ENCODE measurements at places on chromosomes 1 and 21. TPM values are rescaled to one million over a fixed set of nuclear protein-coding genes. Genes with fewer than 3 reads are reported as not detected.

GRCh38 chr1:109808703-109809102, 45.0 kb upstream of the EPS8L3 start:
- DNase-seq: no peak

- no peak for DNase-seq
Observed at GRCh38 chr21:36059823-36060158, 535 bp downstream of the SETD4 start.

GRCh38 chr1:239802275-239802674, 289.4 kb upstream of the FMN2 start:
- no peak for DNase-seq

DNA sequence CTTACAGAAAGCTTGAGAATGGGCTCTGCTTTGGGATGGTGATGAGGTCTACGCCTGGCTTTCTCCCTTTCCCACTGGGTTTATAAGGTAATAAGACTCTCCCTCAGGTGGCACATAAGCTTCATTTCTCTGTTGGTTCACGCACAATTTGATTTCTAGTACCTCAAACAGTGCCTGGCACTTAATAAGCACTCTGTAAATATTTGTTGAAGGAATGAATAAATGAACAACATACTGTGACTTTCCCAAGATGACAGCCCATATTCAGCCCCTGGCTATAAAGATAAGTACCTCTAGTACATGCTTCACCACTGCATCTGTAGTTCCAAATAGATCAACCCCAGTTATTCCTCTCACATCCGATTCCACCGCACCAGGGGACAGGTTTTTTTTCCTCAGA, 17.8 kb downstream of the COPA start:
- DNase-seq: no peak

DNA sequence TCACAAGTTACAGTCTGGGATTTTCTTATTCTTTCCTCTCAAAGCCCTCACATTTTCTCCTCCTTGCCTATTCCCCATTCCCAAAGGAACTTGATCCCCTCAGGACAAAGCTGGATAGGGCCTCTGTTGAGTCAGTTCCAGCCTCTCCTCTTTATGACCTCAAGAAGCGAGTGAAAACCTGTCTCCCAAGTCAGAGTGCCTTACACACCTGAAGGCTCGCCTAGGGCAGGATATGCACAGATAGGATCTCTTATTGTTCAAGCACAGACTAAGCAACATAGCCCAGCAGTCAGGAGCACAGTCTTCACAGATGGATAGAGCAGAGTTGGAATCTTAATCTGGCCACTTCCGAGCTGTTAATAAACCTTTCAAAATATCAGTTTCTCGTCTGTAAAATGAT, 60.8 kb upstream of the PRRC2C start:
- DNase-seq: peak; percentile 8

- DNase-seq: peak; percentile 78
Observed at GRCh38 chr1:5410652-5411051, 581.6 kb downstream of the NPHP4 start.

DNA sequence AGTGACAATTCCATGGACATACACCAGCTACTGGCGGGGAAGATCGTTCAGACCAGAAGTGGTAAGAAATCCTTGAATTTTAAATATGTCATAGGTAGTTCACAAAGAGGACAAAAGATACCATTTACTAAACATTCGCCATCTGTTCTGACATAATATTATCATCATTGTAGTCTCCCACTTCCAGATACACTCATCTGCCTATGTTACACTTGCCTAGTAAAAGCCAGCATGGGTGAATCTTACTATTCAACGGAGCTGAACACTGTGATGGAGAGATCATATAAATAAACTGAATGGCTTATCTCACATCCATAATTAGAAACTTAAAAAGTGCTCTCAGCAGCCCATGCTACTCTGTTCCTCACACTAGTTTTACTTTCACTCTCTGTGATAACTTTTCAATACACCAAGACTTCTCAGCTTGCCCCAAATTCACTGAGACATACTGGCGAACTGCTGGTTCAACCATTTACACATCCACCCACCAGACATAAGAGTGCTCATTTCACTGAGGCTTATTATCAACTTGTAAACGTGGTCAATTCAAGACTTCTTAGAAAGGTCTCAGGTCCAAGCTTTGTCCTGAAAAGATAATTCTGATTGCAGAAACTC, 463 bp upstream of the PRRC2C start:
- no peak for DNase-seq

- DNase-seq: no peak
Observed at GRCh38 chr1:145845144-145845513, 301 bp upstream of the NUDT17 start.

GRCh38 chr1:41574842-41575241, 90.4 kb upstream of the EDN2 start:
- DNase-seq: no peak

GRCh38 chr1:244918421-244919319, 54.3 kb upstream of the HNRNPU start:
- no peak for DNase-seq

DNA sequence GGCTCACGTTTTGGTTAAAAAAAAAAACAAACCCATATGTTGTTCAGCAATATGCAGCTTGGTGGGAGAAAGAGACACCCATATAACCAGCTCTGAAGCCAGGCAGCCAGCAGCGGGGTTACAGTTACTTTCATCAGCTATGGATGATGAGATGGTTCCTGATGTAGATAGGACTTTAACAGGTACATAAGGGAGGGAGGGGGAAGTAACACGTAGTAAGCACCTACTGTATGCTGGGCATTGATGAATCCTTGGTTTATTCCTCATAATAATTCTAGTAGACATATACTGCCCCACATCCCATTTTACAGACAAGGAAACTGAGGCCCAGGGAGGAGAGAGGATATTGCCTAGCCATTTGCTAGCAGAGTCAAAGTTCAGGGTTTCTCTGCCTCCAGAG, 2.0 kb downstream of the SLC1A7 start:
- DNase-seq: no peak

DNA sequence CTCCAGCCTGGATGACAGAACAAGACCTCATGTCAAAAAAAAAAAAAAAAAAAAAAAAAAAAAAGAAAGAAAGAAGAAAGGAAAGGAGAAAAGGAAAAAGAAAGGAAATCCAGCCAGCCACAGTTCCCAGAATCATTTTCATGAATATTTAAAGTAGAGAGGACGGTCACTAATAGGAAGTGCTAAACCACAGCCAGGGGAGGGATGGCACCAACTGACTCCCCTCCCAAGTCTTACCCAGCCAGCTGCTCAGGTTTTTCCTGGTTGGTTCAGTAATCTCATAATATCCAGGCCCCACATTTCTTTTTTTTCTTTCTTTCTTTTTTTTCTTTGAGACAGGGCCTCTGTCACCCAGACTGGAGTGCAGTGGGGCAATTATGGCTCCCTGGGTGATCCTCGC, 63.9 kb upstream of the AK4 start:
- no peak for DNase-seq

- DNase-seq: peak; percentile 82
Observed at GRCh38 chr1:27527890-27528817, 38.2 kb upstream of the WASF2 start.

DNA sequence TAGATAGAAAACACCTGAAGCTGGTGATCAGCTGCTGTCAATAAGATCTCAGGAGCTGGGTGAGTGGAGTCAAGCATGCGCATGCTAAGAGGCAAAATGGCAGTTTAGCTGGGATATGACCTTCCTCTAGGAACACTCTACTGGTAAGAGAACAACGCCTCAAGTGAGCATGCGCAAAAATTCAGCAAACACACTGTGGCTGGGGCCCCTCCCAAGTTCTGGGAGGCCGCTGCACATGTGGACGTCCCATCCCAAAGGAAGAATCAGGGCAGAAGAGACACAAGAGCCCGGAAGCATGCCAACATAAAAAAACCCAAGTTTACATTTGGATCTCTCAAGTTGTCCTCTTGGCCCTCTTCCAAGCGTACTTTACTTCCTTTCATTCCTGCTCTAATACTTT, 126.3 kb upstream of the F3 start:
- no peak for DNase-seq

CASZ1 gene
- 18.9 TPM for total RNA-seq

ADCY10 gene
- total RNA-seq: 0.28 TPM

UMODL1 gene
- not detected for total RNA-seq

ANKRD34A gene
- 0.50 TPM for total RNA-seq

SH2D1B gene
- total RNA-seq: not detected

Data from PC-9 (cell line).